Lower lobe of right lung (tissue), 2 donors: ENCODE measurements at places on chromosomes 11 and 22. TPM values are rescaled to one million over a fixed set of nuclear protein-coding genes. Genes with fewer than 3 reads are reported as not detected.

DNA sequence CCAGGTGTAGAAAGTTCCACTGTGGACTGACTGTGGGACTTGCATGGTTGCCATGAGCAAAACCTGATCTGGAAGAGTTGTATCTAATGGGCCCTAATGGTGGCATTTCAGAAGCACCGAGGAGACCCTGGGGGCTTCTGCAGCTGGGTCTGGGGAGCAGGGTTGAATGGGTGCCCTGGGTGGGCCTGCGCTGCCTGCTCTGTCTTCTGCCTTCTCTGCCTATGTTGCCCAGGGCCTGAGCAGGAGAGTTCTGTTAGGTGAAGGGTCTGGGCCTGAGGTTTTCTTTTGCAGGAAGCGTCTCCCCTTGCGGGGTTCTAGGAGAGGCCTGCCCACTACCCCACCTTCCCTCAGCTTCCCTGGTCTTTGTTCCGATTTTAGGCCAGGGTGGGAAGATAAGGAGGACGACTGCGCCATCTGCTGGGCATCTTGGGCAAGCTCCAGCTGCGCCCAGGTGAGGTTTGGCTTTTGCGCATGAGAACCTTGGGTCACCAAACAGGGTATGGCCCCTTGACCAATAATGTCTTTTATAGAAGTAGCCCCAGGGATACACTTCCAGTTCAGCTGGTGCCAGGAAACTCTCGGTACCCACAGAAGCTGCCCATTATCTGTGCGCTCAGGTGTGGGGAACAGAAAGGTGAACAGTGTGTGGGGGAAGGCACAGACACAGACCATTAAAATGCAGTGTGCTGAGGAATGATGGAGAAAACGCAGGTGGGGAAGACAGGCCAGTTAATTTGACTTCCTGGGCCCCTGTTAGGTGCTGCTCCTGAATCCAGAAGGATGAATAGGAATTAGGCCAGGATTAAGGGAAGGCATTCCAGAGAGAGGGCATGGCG, 23.2 kb downstream of the COMMD9 start:
- DNase-seq = peak; percentile 63
- no peak overlapping the region for H3K4me3 ChIP-seq
- H3K27ac ChIP-seq = no peak overlapping the region
- peaks cover 4% of the 10 kb centered on the region for H3K27me3 ChIP-seq
- peaks cover 7% of the 10 kb centered on the region for H3K36me3 ChIP-seq

- peaks cover 73% of the 10 kb centered on the region for H3K36me3 ChIP-seq
- no peaks in the 10 kb centered on the region for H3K27me3 ChIP-seq
- H3K27ac ChIP-seq = peak overlapping the region; percentile 78
- DNase-seq = no peak
- peak overlapping the region; percentile 80 for H3K4me3 ChIP-seq
These were observed 592 bp downstream of the EEF1G start for GRCh38 chr11:62573006-62573591.

- H3K27ac ChIP-seq = no peak overlapping the region
- H3K36me3 ChIP-seq = no peaks in the 10 kb centered on the region
- H3K4me1 ChIP-seq = no peaks in the 10 kb centered on the region
- no peaks in the 10 kb centered on the region for H3K27me3 ChIP-seq
These were observed 497.2 kb downstream of the NTM start for GRCh38 chr11:131867457-131868257.

GRCh38 chr22:48884786-48885185, 942.9 kb downstream of the BRD1 start:
- H3K27ac ChIP-seq = no peak overlapping the region
- DNase-seq = peak; percentile 35
- H3K27me3 ChIP-seq = peaks cover 16% of the 10 kb centered on the region
- no peaks in the 10 kb centered on the region for H3K36me3 ChIP-seq

The CNGA4 gene
- 3.8 TPM for total RNA-seq

DNA sequence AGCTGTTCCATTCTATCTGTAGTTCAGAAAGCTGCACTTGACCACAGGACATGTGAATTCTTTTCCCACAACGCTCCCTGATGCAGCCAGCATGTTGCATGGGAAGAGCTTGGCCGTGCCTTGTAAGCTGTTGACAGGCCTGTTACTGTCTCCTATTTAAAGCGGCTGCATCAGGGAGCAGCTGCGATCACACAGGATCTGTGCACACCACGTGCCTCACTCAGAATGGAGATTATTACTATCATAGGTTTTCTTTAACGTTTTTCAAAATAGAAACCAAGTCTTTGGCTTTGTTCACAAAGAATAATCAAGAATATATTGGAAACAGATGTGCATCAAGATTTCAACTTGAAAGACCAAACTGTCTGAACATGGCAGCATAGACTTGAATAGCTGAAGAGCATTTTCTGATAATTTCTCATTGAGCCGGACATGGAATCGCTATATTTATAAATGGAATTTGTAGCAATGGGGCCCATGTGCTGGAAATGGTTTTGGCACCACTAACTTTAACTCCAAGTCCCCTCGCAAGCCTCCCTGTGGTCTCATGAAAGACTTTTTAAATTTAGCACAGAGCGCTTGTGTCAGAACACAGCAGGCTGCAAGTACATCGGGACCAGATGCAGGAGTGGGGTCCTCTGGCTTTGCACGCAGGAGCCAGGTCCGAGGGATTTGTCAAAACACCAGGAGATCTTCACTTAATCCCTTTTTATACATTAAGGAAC, 40.8 kb upstream of the MYO18B start:
- H3K4me1 ChIP-seq = no peaks in the 10 kb centered on the region
- H3K27me3 ChIP-seq = no peaks in the 10 kb centered on the region
- H3K27ac ChIP-seq = peak overlapping the region; percentile 13

GRCh38 chr22:27219036-27219435, 561.6 kb downstream of the MIAT start:
- H3K27me3 ChIP-seq = no peaks in the 10 kb centered on the region
- H3K4me1 ChIP-seq = peaks cover 5% of the 10 kb centered on the region
- DNase-seq = no peak
- no peak overlapping the region for H3K4me3 ChIP-seq
- no peaks in the 10 kb centered on the region for H3K36me3 ChIP-seq

DNA sequence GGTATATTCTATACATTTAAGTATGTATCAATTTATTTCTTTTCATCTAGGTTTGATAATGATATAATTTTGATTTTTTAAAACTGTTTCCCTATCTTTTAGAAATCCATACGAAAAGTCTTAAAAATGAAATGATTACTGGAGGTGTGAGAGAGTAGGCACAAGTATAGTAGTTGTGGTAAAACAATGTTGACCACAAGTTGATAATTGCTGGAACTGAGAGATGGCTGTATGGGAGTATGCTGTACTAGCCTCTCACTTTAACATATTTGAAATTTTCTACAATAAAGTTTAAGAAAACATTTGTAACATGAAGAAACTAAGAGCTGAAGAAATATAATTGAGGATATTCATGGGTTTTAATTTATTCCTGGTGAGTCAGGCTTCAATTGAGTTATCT, 30.0 kb downstream of the FSHB start:
- DNase-seq = no peak
- H3K27ac ChIP-seq = no peak overlapping the region
- H3K4me1 ChIP-seq = no peaks in the 10 kb centered on the region
- no peak overlapping the region for H3K4me3 ChIP-seq
- no peaks in the 10 kb centered on the region for H3K27me3 ChIP-seq

The TIMP3 gene
- total RNA-seq = 390 TPM

The OR8D4 gene
- not detected for total RNA-seq

The XKR3 gene
- total RNA-seq = 0.30 TPM

- DNase-seq = no peak
- no peaks in the 10 kb centered on the region for H3K27me3 ChIP-seq
- H3K4me1 ChIP-seq = no peaks in the 10 kb centered on the region
- no peak overlapping the region for H3K4me3 ChIP-seq
- H3K27ac ChIP-seq = no peak overlapping the region
These were observed 227.5 kb upstream of the ZC3H12C start for GRCh38 chr11:109865548-109866186.

DNA sequence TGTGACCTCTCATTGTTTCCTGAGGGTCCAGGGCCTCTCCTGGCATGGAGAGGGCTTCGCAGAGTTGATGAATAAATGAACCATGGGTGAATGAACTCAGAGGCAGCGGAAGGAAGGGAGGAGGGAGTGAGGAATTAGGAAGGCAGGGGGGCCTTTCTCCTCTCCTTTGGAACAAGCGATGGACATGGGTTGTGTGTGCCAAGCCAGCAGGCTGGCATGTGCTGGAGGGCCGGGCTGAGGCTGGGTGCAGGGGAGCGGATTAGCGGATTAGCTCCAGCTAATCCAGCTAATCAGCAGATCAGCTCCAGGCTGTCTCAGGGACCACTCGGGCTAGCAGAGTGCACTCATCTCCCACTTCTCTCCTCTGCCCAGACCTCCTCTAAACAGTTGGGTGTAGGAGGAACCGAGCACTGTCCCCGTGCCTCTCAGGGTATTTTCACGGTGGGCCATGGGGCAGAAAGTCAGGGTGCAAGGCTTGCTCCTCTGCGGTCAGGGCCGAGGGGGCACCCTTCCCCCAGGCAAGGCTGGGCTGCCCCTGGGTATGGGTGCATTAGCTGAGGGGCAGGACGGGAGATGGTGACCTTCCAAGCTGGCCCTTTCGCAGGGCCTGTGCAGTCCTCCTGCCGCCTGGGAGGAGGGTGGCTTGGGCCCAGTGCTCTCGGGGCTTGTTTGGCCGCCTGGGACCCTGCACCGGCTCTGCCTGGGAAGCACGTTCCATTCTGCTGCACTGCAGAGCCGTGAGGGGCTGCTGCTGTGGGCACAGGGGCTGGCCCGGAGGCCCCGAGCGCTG, 120.3 kb upstream of the B3GAT1 start:
- no peaks in the 10 kb centered on the region for H3K36me3 ChIP-seq
- peak; percentile 21 for DNase-seq
- H3K4me3 ChIP-seq = no peak overlapping the region
- no peaks in the 10 kb centered on the region for H3K4me1 ChIP-seq
- H3K27me3 ChIP-seq = peaks cover 4% of the 10 kb centered on the region
- H3K27ac ChIP-seq = no peak overlapping the region

DNA sequence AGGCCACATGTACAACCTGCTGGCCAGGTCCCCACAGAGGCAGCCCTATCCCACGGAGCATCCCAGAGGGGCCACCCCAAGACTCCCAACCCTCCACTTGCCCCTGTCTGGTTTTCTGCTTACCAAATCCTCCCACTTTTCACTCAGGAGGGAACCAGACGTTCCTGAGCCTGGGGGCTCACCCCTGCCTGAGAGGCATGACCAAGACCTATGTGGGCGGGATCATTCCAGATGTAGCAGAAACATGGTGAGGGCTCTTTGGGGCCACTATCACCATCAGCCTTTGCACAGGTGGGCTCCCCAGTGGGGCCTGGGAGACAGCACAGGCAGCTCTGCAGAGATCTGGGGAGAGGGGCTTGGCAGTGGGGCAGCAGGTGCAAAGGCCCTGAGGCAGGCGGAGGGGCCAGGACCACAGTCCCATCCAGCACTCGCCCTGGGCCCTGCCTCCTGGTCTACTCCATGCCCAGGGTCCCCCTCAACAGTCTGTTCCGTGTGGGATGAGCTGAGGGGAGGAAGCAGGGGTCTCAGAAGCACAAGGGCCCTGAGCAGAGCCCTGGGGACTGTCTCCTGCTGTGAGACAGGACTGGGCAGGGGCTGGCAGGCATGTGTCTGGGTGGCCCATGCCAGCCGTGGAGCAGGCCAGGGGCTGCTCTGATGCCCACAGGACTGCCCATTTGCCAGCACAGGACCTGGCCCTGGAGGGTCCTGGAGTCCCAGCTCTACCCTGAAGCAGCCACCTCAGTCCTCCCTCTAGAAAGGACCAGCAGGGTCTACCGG, 9.4 kb downstream of the PIM3 start:
- H3K4me3 ChIP-seq = no peak overlapping the region
- H3K36me3 ChIP-seq = peaks cover 7% of the 10 kb centered on the region
- peak overlapping the region; percentile 80 for H3K27ac ChIP-seq
- no peaks in the 10 kb centered on the region for H3K27me3 ChIP-seq
- peaks cover 65% of the 10 kb centered on the region for H3K4me1 ChIP-seq

The TMEM132A gene
- 13.9 TPM for total RNA-seq

DNA sequence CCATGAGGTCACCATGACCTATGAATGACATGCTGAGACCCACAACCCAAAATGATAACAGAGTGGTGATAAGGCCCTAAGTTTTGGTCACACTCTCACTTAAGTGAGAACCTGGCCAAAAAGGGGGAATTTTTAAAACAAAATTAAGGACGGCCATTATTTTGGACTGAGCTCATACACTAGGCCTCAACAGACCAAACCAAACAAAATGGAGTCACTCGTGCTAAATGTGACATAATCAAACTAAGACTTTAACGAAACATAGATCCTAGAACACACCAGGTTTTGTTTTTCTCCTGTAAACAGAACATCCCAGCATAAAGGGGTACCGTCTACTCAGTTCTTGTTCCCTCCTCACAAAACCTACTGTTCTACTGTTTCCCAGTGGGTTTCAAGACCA, 11.4 kb downstream of the APOBEC3H start:
- H3K27me3 ChIP-seq = peaks cover 14% of the 10 kb centered on the region
- no peaks in the 10 kb centered on the region for H3K36me3 ChIP-seq
- H3K4me1 ChIP-seq = no peaks in the 10 kb centered on the region
- no peak overlapping the region for H3K27ac ChIP-seq
- DNase-seq = no peak

DNA sequence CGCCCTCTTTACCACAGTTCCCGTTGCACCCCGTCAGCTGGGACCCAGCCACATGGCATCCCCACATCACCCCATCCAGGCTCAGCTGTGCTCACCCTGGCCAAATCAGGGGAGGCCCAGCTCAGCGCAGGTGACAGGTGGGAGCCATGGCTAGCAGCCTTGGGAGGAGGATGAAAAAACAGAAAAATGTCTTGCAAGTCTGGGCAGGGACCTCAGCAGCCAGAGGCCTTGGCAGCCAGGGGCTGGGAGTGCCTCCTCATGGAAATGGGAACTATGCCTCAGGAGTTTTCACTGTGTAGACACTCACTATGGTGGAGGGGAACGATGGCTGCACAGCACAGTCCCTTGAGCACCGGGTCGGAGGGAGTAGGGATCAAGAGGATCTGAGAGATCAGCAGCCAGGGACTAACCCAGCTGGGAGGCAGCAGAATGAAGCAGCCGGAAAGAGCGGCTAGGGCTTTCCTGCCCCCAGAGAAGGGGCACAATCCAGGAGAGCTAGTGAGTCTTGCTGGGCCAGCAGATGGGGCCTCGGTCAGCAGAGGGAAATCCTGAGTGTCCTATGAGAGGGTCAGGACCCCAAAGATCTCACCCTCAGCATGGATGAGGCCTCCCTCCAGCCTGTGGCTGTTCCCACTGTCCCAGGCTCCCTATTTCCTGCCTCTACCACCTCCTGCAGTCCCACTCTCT, 6.2 kb upstream of the FTH1 start:
- no peak overlapping the region for H3K4me3 ChIP-seq
- peak overlapping the region; percentile 97 for H3K27ac ChIP-seq
- no peak for DNase-seq
- no peaks in the 10 kb centered on the region for H3K27me3 ChIP-seq
- H3K36me3 ChIP-seq = no peaks in the 10 kb centered on the region

- no peak for DNase-seq
- H3K27ac ChIP-seq = no peak overlapping the region
- H3K36me3 ChIP-seq = no peaks in the 10 kb centered on the region
- no peaks in the 10 kb centered on the region for H3K4me1 ChIP-seq
These were observed 22.0 kb downstream of the OOSP3 start for GRCh38 chr11:59900366-59901126.

GRCh38 chr22:43060183-43060582, 29.0 kb downstream of the TTLL1 start:
- H3K27ac ChIP-seq = no peak overlapping the region
- H3K4me1 ChIP-seq = no peaks in the 10 kb centered on the region
- H3K27me3 ChIP-seq = no peaks in the 10 kb centered on the region
- H3K4me3 ChIP-seq = no peak overlapping the region
- peak; percentile 52 for DNase-seq
